T-helper 17 cell (primary cell): ENCODE measurements at places on chromosomes 1 and 21.
A peak's percentile ranks its signal among the peaks of the same experiment; 100 is the strongest.

GRCh38 chr1:26096471-26096870 lies 15.2 kb upstream of the PDIK1L start:
- DNase-seq = no peak

GRCh38 chr1:41366455-41367287 lies 5.4 kb downstream of the FOXO6 start:
- peak; percentile 39 for DNase-seq

GRCh38 chr1:22289307-22289995 lies 146.6 kb upstream of the WNT4 start:
- no peak for DNase-seq

DNA sequence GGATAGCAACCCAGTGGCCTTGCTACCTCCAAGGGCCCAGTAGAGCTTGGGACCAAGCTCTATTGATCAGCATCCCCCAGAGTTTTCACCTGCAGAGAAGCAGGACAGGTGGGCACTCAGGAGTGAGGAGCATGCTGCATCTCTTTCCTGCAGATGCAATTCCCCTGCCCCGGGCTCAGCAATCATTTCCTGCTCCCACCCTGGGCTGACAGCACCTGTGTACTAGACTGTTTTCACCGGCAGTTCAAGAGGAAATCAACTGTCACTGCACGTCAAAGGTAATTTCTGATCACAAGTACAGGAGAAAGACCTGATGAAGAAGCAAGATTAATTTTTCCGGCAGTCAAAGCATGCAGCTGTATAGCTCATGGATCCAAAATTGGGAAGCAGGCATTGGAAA lies 8.8 kb upstream of the NT5C1A start:
- DNase-seq = no peak

DNA sequence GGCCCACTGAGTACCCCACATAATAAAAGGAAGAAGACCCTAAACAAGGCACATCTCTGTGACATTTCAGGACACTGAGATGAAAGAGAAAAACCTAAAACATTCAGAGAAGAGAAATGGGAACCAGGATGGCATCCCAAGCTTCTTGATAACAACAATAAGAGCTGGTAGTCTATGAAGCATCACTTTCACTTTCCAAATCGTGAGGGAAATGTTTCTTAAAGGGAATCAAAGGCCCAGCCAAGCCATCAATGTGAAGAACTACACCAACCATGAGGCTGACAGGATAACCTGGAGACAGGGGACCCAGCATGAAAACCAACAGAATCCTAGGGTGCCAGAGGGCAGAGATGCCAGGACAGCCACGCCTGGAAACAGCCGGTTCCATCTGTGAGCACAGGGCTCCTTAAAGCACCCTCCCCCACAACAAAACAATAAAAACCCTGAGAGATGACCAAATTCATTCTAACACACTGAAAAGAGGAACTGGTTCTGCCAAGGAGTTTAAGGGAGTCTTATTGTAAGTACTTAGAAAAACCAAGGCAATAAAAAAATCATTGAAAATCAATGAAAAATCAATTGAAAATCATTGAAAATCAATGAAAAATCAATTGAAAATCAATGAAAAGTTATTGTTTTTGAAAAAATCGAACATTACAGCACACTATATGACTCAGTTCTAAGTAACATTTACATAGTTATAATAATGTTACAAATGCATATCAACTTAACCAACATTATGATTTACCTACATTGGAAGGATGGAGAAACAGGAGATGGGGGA lies 141.5 kb upstream of the ERG start:
- no peak for DNase-seq

DNA sequence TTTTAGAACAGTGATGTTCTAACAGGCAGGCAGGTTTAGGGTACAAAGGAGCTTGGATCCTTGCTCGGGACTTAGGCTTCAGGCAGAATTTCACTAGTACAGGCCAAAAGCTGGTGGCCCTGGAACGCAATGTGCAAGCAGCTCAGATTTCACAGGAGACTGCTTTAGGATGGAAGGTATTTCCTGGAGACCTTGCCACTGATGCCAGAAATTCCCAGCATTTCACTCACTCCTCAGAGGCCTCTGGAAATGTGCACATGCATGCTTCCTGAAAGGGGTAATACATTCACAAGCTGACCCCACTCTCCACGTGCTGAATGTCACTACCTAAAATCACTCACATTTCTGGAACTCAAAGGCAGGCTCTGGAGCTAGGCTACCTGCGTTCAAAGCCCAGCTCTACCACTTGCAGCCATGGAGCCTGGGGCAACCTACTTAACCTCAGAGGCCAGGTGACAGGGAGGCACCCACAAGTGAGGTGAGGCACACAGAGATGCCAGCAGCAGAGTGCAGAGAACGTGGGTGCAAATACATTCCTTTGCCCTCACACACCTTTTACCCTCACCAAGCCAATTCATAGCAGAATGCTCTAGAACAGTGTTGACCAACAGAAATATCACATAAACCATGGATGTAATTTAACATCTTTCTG lies 56.5 kb downstream of the CDC7 start:
- no peak for DNase-seq

GRCh38 chr1:118084400-118084799 lies 100.6 kb downstream of the SPAG17 start:
- no peak for DNase-seq

GRCh38 chr1:185016880-185017279 lies 28.5 kb upstream of the RNF2 start:
- DNase-seq = no peak

DNA sequence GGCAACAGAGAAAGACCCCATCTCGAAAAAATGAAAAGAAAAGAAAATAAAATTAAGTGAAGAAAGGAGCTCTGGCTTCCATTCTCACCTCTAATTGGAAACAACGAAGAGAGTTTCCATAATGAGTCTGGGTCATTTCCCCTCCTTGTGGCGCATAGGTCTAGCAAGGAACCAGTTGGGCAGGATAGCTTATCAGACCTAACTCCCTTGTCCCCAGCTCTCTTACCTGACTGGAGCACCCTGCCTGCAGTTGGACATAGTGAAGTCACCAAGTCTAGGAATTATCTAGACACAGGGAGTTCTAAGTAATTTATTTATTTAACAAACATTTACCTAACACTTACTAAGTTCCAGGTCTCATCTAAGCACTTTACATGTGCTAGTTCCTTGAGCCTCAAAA lies 63.0 kb upstream of the RAB4A start:
- DNase-seq = no peak

GRCh38 chr21:26124896-26125295 lies 45.7 kb downstream of the APP start:
- no peak for DNase-seq

DNA sequence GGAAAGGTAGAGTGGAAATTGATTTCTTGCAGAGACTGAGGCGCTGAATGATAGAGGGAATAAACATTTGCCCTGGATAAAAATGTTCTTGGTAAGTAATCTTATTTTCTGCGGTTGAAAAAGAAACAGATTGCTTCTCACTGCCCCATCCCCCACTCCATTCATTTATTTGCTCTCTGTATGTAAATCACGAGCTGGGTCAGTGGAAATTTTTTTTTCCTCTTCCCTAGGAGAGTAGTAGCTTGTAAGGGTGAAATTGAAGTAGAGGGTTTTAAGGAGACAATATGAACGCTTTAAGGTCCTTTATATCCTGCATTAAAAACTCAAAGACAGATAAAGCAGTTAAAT lies 1.4 kb upstream of the BRINP3 start:
- no peak for DNase-seq

DNA sequence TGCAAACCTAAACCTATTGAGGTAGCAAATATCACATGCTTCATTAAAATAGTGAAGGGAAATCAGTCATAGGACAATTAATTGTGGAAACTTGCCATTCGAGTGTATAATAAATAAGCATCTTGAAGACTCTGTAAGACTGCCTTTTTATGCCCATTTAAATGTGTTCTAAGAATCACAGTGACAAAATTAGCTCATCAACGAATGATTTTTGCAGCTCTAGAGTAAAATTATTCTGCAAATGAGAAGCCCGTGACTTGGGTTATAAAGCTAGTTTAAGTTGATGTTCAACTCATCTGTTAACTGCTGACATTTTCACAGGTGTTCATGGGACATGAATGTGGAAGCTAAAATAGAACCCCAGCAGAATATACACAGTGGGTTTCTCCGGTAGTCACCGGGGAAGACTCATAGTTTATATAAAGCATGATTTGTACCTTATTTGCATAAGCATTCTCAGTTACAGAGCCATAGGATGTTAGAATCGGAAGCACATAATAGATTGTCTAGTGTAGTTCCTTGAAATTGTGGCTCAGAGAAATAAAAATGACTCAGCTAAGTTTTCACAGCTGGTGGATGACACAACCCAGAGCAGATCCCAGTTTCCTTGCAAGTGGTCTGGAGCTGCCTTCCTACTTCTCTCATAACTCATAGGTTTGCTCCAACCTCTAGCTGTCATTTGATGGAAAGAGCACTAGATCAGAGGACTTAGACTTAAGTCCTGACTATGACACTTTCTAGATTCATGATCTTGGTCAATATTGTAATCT lies 107.3 kb downstream of the UCHL5 start:
- DNase-seq = no peak

GRCh38 chr1:173853074-173853473 lies 14.7 kb downstream of the GAS5 start:
- no peak for DNase-seq

DNA sequence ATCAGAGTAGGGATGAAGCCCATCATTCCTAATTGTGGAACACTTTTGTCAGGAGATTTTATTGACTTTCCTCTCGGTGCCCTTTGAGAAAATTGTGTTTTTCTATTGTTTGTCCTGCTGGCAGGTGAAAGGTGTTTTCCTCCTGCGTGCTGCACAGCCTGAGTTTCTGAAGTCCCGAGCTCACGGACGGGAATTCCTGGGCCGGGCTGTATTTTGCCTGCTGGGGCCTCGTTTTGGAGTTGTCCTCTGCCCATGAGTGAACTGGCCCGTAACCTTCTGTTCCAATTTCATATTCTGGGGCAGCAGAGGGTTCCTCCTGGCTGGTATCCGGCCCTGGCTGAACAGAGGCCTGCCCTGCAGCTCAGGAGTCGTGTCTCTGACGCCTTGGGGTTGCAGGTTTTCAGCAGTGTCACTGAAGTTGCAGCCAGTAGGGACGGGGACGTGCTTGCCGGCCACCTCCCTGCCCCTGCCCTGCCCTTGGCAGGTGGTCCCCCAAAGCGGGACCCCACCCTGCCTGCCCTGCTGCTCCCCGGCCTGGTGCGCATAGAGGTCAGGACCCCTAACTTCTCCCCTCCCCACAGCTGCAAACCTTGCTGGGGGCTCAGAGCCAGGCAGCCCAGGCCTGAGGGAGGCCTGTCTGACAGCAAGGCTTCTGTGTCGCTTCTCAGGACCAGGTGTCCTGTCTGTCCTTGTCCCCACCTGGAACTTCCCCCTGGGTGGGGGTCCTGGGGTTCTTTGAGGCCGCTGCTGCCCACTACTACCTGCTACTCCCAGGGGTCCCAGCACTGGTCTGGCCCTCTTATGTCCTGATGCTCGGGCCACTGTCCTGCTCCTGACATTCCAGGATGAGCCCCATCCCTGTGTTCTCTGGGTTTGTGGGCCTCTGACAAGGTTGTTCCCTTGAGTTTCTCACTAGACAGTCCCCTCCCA lies 49.0 kb downstream of the SLX9 start:
- DNase-seq = no peak

DNA sequence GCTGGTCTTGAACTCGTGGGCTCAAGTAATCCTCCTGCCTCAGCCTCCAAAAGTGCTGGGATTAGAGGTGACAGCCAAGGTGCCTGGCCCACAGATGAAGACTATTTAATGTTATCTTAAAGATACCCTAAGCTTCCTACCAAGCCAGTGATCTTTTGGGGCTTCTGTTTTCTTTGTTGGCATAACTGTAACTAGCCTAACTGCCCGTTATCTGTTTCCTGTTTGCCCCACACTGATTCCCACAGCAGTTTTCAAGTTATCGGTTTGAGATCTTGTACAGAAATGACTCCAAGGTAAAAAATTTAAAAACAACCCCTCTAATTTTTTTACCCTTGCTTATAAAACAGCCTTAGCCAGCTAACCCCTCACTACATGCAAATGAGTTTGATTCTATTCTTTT lies 12.4 kb downstream of the SELL start:
- DNase-seq = no peak

- no peak for DNase-seq
These were observed 285.7 kb upstream of the SGIP1 start for GRCh38 chr1:66248257-66248656.

- DNase-seq = no peak
These were observed 79.0 kb downstream of the GTF2B start for GRCh38 chr1:88812366-88812765.

GRCh38 chr1:165055581-165055980 lies 300.9 kb downstream of the LMX1A start:
- no peak for DNase-seq

DNA sequence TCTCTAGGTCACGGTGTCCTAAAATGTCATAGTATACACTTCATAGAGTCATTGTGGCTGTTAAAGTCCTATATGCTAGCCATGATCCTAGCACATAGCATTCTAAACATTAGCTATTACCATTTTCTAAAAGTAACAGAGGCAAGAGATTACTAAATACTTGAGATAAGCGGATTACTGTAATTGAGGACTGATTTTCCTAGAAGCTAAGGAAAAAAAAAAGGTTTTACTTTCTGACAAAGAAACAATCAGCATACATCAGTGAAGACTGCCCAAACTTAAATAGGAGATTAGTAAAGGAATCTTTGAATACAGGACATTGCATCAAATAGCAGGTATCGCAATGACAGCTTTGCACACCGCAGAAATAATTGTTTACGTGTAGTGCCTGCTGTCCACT lies 91.3 kb upstream of the HNRNPU start:
- DNase-seq = no peak

DNA sequence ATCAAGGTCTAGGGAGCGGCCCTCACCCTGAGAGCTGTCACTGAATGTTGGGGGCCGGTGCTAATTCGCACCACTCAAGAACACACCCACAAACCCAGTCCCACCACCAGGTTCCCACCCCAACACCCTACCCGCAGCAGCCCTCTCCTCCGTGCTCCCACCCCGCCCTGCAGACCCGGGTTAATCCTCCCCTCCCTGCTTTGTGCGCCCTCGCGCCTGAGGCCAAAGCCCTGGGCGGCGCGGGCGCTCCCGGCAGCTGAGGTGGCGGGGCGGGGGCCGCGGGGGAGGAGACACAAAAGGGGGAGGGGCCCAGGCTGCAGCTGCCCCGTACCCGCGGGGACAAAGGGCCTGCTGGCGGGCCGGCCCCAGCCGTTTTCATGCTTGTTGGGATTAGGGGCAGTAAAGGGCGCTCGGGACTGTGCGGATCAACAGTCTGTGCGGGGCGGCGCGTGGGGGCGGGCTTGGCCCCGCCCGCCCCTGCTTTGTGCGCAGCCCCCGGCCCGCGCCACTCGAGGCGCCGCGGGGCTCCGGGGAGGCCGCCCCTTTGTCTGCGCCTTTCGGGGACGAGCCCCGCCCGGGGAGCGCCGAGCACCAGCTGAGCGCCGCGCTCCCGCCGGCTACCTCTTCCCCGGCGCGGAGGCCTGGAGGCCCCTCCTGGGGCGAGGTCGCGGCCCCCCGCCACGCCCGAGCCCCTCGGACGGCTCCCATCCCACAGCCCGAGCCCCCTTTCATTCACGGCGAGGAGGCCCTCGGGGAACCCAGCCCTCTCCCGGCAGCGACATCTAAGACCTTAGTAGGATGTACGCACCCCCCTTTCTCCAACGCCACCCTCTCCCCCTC lies 10.9 kb downstream of the C1orf216 start:
- no peak for DNase-seq

- DNase-seq = no peak
These were observed 78.8 kb upstream of the ABCD3 start for GRCh38 chr1:94339206-94339927.
